H7 (cell line): ENCODE measurements at places on chromosomes 13 and 19. TPM values are rescaled to one million over a fixed set of nuclear protein-coding genes. Genes with fewer than 3 reads are reported as not detected.

DNA sequence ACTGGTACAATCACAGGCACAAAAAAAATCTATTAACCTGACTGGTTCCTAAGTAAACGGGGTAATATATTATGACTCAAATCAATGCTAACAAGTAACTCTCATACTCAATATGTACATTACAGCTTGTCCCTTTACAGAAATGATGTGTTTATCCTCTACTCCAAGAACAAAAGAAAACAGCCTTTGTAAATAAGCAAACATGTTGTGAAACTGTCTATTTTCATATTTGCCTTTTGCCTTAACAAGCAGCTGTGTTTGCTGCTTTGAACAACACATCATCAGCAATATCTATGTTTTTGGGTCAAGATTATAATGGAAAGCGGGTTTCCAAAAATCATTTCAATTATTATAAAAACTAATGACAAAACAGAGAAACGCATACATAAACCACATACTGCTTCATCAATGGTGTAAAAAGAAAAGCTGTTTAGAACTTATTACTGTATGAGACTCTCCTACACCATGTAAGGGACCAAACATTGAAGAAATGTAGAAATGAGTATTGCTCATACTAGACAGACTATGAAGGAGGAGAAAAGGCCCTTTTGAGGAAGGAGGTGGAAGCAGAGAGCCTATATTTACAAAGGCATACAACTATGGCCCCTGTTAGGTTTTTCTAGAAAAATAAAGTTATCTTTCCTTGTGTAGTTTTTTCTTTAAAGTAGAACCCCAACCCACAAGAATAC, 14.8 kb downstream of the TBC1D4 start:
- no peak for DNase-seq

DNA sequence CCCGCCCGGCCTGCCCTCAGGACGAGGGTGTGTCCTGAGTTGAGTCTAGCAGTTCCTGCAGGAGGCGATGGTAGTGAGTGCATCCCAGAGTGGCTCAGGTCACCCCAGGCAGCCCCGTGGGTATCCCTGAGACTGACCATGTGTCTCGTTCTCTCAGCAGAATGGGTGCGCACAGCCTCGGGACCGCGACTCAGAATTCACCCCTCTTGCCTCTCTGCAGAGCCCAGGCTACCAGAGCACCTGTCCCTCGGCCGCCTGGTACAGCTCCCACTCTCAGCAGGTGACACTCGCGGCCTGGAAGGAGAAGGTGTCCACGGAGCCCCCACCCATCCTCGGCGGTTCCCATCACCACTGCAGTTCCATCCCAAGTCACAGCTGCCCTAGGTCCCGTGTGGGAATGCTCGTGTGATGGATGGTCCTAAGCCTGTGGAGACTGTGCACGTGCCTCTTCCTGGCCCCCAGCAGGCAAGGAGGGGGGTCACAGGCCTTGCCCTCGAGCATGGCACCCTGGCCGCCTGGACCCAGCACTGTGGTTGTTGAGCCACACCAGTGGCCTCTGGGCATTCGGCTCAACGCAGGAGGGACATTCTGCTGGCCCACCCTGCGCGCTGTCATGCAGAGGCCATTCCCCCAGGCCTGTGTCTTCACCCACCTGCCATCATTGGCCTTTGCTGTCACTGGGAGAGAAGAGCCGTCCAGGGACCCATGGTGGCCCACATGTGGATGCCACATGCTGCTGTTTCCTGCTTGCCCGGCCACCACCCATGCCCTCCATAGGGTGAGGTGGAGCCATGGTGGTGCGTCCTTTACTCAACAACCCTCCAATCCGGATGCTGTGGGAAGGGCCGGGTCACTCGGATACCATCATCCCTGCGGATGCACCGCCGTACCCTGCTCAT, 87.1 kb upstream of the MCF2L start:
- DNase-seq, result no peak

DNA sequence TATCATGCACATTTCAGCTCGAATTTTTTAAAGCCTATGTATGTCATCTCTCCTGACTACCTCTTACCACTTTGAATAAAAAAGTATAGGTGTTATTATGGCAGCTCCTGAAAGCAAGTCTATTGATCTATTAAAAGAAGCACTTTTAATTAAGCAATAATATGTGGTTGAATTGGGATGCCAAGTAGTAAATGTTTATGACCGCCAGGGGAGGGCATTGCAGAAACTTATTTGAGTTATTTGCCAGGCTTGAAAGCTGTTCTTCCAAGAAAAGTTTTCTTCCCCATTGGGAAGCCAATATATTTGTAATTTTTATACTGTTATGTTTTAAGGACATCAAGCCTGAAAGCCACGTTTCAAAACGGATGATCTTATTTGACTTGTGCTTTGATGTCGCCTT, 88.1 kb upstream of the SOX21 start:
- no peak for DNase-seq

GRCh38 chr13:77719128-77719527, 21.6 kb downstream of the SLAIN1 start:
- DNase-seq, result no peak

- DNase-seq, result no peak
Measured at GRCh38 chr13:61612192-61612591, 196.5 kb upstream of the PCDH20 start.

Gene WASF3
- 19.1 and 26.9 TPM in 2 replicates for total RNA-seq

- DNase-seq, result no peak
Measured at GRCh38 chr19:13132471-13133180, 14.6 kb downstream of the NACC1 start.

Gene RDH8
- not detected in 2 replicates for total RNA-seq

DNA sequence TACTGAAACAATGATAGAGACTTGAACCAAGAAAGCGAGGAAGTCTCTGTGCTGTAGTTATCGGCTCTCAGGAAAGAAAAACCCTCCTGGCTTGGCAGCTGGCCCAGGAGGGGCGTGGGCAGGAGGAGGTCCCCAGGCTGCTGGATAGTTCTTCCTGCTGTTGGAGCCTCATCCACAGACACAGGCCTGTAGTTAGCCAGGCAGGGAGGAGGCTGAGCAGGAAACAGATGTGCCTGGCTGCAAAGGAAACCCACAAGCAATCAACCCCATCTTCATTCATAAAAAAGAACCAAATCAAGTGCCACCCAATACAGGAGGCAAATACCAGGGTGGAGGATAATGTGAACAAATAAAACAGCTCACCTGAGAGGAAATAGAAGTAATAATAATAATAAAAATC, 86.2 kb downstream of the IRS2 start:
- DNase-seq, result no peak

DNA sequence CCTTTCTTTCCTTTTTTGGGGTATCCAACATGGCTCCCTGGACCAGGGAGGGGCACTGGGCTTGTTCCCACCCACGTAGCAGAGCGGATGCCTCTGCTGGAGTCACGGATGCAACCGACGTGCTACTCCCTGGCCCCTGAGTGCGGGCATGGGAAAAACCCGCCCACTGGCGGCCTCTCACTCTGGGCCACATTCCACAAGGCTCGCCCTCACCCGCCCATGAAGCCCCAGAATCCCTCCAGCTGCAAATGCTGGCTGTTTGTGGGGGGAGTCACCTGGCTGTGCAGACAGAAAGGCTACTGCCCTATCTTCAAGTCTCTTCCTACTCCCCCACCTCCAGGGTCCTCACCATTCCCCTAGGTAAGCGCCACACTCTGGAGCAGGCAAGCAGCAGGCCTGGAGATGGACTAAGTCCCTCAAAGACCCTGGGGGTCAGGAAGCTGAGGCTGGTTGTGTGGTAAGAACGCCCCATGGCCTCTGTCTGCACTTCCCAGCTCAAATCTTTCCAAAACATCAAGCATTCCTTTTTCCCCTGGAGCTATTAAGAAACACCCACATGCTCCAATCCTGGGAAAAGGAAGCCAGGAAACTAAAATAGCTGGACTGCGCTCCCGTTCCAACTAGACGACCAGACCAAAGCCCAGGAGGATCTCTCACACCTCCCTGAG, 17.9 kb upstream of the EPHX3 start:
- DNase-seq, result peak; percentile 63

DNA sequence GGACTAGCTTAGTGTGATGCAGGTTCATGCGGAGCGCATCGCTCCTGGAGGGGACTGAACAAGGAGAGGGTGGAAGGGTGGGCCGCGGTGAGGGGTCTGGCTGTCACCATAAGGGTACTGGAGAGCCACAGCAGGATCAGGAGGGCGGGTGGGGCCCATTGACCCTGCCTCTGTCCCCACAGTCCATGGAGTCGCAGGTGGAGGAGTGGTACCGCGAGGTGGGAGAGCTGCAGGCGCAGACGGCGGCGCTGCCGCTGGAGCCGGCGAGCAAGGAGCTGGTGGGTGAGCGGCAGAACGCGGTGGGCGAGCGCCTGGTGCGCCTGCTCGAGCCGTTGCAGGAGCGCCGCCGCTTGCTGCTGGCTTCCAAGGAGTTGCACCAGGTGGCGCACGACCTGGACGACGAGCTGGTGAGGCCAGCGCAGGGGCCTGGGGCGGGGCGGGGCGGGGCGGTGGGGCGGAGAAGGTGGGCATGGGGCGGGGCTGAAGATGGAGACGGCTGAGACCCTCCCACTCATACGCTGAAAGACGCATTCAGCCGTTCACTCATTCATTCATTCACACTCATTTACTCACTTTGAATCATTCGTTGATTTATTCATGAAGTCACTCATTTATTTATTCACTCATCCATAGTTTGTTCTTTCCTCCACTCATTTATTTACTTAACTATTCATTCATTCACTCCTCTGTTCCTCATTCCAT, 27.5 kb upstream of the SHKBP1 start:
- DNase-seq, result peak; percentile 96

Gene CCDC8
- total RNA-seq, result 39.6 and 44.3 TPM in 2 replicates

Gene PROZ
- not detected in 2 replicates for total RNA-seq

Gene ADAMTS10
- total RNA-seq, result 23.2 and 32.9 TPM in 2 replicates

Gene PSG1
- not detected in 2 replicates for total RNA-seq

- DNase-seq, result no peak
Measured at GRCh38 chr13:95880331-95880730, 172.9 kb downstream of the UGGT2 start.

DNA sequence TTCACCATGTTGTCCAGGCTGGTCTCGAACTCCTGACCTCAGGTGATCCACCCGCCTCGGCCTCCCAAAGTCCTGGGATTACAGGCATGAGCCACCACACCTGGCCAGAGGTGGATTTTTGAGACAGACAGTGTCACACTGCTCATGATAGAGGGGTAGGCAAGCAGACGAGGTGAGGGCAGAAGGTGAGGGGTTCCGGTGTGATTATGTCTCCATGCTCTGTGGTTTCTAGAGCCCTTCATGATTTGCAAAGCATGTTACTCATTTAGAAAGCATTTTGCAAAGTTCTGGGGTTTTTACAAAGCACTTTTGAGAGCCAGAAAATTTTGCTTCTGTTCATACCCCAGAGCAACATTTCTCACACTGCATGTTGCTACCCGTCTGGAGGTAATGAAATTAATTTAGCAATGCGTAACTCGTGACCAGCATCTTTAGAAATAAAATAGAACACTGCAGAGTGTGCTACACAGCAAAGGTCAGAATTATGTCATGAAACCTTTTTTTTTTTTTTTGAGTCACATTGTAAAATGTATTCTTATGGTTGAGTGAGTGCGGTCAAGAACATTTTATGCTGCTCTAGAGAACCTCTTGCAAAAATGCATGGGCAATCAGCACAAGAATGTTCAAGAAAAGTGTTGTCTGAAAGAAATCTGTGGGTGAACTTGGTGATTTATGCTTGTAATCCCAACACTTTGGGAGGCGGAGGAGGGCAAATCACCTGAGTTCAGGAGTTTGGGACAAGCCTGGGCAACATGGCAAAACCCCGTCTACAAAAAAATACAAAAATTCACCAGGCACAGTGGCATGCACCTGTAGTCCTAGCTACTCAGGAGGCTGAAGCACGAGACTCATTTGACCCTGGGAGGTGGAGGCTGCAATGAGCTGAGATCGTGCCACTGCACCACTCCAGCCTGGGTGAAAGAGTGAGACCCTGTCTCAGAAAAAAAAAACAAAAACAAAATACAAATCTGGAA, 58.0 kb downstream of the MAP4K1 start:
- DNase-seq, result no peak

Gene FCGBP
- 0.10 and 0.22 TPM in 2 replicates for total RNA-seq

DNA sequence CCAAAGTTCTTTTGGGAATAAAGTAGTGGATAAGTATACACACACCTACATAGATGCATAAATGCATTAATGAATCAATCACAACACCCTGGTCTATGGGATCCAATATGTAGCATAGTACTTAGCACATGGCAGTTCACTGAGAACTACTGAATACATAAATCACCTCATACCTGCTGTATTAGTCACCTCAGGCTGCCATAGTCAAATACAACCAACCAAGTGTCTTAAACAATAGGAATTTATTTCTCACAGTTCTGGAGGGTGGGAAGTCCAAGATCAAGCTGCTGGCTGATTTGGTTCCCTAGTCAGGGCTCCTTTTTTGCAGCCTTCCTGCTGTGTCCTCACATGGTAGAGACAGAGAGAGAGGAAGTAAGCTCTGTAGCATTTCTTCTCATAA, 228.2 kb downstream of the NHLRC3 start:
- DNase-seq, result no peak

DNA sequence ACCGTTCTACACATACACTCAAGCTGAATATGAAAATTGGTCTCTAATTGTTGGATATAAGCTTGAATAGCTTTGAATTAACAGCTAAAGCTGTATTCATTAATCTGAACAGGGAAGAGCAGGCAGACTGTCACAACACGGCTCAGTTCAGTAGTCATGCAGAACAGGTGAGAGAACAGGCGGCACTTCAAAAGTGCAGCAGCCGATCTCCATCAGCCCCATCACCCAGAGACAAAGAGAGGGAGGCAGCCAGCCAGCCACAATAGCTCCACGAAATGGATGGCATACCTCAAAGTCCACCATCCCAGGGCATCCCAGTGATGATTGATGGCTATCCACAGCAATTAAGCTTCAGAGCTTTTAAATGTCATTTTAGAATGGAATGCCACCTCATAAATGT, 419.2 kb downstream of the OLFM4 start:
- DNase-seq, result no peak

- DNase-seq, result no peak
Measured at GRCh38 chr13:93375491-93375890, 148.9 kb downstream of the GPC6 start.
